Stimulated activated CD8-positive, alpha-beta memory T cell treated with anti-CD3 and anti-CD28 coated beads, Interleukin-2, amount 100 ng/mL, for 1 hour (primary cell): ENCODE measurements at places on chromosomes 11 and 22.

DNA sequence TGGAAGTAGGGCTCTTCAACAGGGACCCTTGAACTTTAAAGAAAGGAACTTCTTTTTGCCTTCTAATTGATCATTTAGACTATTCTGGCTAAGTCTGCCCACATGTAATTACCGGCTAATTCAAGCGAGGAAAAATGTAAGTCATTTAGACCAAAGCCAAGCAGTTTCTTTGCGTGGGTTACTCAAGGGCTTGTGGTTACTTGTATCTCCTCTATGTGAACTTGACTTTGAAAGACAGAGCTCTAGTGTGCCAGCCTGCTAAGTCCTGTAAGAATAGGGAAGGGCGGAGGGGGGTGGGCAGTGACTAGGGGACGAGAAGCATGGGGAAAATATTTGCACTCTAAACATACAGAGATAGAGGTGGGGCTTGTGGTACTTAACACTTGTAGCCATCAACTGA is 145.2 kb upstream of the TEAD1 start:
- no peak for DNase-seq

- no peak for DNase-seq
Measured at GRCh38 chr11:119941636-119942411, 196.1 kb downstream of the TRIM29 start.

DNA sequence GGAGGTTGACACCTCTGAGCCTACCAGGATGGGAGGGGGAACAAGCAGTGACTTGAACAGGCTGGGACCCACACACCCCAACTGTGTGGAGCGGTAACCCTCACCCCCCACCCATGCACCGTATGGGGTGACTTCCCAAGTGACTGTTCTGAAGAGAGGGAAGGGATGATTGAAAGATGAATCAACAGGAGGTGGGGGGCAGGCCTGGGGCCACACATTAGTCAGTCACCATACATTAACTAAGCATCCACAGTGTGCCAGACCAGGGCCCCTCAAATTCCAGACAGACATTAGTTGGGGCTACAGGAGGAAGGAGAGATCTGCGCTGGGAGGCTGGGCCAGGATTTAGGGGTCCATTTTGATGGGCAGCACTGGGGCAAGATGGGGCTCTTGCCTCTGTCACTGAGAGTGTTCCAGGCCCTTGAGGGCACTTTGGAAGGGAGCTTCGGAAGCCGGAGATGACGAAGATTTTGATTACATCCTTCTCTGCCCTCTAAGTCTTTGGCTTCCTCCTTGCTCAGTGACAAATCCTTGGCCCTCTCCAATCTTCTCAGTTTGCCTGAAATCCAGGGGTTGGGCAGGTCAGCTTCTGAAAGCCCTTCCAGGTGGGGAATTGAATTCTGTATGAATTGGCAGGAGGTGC is 966 bp downstream of the SMTN start:
- no peak for DNase-seq

DNA sequence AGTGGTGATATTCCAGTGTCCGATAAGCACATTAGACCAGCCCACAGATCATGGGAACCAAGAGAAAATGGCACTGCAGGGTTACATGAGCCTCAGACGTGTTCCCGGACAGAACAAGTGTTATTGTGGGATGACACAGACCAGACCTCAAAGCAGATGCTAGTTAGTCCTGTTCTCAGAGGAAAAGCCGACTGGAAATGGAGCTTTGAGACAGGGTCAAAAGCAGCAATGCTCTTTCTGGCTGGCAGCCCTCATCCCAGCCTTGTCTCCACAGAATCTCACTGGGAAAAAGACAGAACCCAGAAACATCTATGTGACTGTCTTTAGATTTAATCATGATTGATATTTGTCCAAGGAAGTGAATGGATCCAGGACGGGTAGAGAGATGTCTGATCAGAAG is 506.8 kb downstream of the INSC start:
- no peak for DNase-seq

DNA sequence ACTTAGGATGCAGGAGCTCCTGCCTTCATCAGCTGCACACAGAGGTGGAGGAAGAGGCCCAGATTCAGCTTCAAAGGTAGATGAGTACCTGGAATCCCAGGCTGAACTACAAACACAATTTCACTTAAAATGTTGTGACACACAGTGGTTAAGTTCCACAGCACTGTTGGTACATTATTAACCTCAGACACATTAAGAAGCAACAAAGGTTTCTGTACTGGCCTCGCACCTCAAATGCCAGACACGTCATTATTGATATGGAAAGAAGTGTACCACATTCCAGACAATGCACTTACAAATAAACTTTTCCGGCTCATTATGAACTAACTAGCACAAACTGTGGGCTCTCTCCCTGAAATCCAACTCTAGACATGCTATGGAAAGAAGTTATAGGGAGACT is 34.6 kb downstream of the PRDM10 start:
- DNase-seq: no peak

DNA sequence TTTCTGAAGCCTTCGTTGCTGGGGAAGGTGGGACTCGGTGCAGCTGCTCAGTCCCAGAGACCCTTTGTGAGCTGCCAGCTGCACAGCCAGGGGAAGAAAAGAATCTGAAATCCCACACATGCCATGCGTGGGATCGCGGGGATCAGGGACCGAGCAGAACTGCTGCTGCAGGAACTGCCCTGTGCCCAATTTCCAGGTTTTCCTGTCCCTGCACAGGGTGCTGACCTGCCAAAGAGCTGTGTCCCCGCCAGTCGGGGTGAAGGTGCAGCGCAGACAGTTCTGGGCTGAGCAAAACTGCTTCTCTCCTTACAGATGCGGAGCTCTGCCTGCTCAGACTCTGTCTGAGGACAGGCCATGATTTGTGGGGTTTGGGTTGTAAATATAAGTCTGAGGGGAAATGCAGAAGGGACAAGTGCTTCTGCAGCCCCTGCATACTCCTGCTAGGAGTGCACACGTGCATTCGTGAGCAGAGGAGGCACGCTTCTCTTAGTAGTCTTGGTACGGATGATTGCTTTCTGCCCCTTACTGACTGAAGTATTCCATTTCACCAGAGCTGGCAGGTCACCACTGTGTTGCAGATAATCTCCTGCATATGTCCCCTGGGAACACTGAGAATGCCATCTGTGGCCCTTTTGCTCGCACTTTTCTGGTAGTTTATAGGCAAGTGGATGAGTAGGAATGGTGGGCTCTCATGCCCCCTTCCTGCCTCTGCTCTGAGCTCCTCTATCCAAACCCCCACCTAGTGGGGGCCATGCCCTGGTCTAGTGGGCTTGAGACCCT is 141.4 kb downstream of the PARVA start:
- DNase-seq: no peak

GRCh38 chr11:120854988-120855387 is 168.9 kb upstream of the TBCEL start:
- DNase-seq: no peak

DNA sequence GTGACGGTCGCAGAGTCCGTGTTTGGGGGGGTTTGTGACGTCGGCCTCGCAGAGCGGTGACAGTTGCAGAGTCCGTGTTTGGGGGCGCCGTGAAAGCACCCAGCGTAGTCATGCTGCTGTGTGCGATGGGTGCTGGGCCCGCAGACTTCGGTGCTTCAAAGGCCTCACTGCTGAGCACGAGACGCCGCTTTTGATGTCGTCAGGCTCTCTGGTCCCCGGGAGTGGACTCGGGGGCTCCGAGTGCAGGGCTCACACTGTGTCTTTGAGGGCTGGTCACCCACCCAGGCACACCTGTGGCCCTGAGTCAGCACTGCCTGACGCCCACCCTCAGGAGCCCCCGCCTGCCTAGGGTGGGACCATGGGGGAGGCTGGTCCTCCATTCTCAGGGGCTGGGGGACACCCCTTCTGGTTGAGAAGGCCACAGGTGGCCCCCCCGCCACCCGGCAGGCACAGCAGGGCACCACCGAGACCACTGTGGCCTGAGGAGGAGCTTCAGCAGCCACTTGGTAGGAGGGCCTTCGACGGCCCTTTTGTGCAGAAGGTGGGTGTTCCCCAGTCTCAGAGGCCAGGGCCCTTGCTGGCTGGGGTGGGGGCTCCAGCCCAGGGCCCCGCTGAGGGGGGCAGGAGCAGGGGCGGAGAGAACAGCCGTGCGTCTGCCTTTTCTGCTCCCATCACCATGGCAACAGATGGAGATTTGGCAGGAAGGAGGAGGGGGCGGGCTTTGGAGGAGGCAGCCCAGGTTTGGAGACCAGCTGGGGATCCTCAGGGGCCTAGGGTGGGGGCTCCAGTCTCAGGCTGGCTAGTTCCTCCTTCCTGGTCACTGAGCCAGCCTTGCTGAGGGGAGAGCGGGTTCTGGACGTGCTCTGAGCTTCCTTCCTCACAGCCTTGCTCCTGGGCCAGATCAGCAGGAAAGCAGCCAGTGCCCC is 20.9 kb downstream of the BRSK2 start:
- no peak for DNase-seq

DNA sequence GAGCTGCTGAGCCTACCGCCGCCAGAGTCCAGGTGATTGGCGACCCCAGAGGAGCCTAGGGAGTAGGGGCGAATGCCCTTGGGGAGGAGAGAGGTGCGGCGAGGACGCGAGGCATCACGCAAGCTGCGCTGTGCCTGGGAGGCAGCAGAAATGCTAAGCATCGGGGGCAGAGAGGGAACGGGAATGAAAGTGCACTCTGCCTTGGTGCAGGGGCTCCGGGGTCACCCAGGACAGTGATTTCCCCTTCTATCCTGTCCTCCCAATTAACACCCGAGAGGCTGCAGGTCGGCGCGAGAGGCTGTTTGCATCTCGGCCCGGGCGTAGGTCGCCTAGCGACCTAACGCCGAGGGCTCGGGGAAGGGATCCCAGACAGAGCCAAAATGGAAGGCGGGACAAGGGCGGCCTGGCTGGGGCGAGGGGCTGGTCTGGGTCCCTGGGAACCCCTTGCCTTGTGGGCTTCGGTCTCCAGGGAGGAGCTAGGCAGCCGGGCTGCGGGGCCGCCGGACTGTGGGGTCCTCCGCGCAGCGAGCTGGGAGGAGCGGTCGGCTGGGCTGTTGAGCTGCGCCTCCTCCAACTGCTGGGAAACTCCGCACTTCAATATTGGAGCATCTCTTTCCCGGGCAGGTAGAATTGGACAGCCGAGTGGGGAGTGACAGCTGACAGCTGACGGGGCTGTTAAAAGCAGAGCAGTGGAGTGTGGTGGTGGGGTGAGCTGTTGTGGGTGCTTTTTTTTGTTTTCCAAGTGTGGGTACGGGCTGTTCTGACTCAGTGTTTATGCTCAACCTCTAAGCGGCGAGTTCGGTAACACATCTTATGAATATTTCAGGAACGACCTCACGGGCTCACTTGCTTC is 657 bp downstream of the ELMOD1 start:
- DNase-seq: peak; percentile 15

DNA sequence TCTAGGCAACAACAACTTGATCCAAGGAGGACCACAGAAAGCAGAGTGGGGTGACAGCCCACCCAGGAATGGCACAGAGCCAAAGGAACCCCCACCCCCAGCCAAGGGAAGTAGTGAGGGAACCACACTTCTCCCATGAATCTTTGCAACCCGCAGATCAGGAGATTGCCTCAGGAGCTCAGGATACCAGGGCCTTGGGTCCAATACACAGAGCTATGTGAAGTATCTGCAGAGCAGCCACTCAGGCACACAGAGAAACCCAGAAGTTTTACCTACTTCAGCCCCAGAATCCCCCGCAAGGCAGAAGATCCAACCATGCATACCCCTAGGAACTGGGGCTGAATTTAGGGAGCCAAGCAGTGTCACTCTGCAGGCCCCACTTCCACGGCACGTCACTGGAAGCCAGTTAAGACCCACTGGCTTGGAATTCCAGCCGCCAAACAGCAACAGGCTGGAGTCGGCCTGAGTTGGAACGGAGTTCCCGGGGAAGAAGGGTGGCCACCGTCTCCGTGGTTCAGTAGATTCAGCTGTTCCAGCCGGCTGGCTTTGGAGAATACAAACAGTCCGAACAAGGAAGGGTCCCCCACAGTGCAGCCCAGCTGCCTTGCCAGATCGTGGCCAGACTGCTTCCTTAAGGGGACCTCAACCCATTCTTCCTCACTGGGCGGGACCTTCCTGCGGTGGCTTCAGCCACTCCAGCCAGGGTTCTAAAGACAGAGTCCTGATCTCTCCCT is 174.1 kb downstream of the TTC28 start:
- no peak for DNase-seq

DNA sequence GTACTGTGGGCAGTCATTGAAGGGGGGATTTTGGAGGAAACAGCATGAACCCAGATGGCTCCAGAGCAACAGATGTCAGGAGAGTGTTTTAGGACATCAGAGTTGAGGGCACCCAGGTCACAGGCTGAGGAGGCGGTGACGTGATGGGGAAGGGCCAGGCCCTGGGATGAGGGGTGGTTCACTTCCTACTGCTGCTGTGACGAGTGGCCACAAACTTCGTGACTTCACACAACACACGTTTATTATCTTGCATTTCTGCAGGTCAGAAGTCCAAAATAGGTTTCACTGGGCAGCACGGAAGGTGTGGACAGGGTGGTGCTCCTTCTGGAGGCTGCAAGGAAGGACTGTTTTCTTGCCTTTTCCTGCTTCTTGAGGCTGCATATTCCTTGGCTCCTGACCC is 77.7 kb upstream of the RAB1B start:
- no peak for DNase-seq

DNA sequence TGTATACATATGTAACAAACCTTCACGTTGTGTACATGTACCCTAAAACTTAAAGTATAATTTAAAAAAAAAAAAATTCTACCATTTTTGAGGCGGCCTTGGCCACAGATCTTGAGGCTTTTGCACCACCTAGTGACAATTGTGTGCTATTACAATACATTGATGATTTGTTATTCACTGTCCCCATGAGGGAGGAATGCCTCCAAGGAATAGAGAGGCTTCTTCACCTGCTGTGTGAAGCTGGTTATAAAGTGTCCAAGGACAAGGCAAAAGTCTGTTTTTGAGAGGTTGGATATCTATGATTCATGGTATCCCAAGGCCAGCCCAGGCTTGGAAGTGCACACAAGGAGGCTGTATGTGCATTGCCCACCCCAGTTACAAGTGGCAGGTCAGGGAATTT is 30.7 kb downstream of the SLC22A25 start:
- no peak for DNase-seq

DNA sequence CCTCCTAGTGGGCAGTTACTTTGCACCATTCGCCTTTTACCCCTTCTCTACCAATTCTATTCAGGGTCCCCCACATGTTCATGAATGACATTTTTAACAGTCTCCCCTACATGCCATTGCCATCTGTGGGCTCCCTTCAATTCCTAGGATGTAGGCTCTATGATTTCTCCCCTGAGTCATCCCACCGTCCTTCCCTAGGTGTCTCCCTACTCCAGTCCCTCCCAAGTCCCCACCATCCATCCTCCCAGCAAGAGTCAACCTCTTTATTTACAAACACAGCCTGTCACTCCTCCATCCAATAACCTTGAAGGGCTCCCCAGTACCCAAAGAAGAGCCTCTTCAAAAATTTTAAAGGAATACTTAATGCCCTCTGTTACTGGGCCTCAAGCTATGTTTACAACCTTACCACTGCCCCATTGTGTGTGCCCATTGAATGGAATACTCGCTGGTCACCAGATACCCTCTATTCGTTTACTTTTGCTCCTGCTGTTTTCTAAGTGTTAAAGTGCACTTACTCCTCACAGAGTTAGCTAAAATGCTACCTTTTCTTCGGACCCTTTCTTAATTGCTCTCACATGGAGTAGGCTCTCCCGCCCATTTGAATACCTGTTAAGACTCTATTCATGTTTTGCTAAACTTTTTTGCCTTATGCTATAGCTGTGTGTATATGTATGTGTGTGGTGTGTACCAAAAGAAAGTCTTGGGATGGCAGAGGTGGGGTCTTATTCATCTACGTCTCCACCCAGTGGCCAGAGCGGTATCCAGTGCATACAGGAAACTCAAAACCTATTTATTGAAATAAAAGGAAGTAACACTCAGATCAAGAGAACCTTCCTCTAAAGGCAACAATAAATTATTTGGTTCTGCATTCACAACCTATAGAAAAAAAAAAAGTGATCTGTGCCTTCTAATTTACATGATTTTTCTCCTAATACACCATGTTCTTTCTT is 235.8 kb upstream of the CCDC90B start:
- no peak for DNase-seq

GRCh38 chr11:109138196-109138595 is 283.8 kb upstream of the C11orf87 start:
- DNase-seq: no peak
